ENCODE measurements at places on chromosomes 5 and 9.
A peak's percentile ranks its signal among the peaks of the same experiment; 100 is the strongest.

DNA sequence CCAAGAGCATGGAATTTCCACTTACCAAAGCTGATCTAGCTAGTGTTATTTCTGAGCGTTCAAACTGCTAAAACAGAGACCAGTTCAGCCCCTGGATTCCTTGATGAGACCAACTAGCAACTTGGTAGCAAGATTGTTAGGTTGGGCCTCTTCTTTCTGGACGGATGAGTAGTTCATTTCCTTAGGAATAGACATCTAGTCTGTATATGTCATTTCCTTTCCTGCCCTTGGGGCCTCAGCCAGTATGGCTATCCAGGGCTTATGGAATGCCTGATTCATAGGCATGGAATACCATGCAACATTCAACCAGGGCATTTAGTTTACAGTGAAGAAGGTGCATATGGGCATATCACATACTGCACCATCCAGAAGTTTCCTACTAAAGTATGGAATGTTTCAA lies 14.5 kb upstream of the LPAR1 start:
- peak; percentile 93 for DNase-seq

GRCh38 chr9:70130266-70130665 lies 86.6 kb downstream of the MAMDC2 start:
- DNase-seq, result no peak

- DNase-seq, result no peak
These were observed 477.4 kb upstream of the WWC1 start for GRCh38 chr5:167814040-167814439.

GRCh38 chr9:133742849-133743444 lies 4.8 kb upstream of the SARDH start:
- peak; percentile 79 for DNase-seq
